ENCODE measurements at places on chromosomes 3 and 15.

DNA sequence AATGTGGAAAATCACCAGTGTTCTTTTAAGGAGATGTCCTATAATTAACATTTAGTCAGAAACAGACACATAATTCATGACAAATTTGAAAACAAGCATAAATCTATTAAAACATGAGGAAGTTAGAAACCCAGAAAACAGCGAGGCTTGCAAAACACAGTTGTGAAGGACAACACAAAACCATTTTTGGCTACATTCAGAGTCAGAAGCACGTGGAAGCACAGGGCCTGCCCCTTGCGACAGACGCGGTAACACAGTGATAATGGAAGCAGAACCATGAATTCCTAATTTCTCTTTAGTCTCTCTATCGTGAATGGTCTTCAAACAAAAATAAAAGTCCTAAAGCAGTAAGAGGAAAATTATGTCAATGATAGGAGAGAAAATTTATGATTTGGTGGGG, 12.2 kb downstream of the NCEH1 start:
- no peak for DNase-seq

DNA sequence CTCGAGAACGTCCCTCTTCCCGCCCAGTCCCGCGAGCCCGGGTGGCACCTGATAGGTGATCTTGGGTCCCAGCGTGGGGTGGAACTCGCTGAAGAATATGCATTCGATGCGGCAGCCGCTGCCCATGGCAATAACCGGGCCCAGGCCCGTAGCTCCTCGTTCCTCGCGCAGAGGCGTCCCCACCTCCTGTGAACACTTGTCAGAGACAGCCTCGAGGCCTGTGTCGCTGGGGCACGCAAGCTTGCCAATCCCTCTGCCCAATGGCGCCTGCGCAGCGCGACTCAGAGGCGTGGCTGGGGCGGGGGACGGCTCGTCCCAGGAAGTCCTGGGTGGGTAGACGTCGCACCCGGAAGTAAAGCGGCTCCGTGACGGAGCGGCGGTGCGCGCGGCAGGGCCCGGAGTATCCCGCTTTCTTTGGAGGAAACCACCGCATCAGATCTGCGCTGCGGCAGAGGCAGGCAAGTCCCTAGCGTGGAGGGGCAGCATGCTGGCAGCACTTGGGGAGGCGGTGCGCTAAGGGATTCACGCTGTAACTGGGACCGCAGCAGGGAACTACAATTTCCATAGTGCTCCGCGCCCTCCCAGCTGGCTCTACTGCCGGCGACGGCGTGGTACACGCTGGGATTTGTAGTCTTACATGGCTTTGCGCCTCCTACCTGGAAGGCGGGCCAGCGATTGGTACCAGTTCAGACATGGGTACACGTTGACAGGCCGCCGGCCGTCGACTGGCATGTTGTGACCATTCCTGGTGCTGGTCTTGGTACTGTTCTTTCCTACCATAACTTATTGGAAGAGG, at the start of the genes CYB561D2 and NPRL2:
Gene CYB561D2, plus strand, starts transcription at position 336 of the 796 bp plus-strand sequence. CDS start 572 bp downstream, outside the sequence.
Gene NPRL2, minus strand, starts transcription at position 249 of the 796 bp plus-strand sequence. Its CDS starts 123 bp downstream, at position 126.
- peak; percentile 76 for DNase-seq

- DNase-seq = no peak
Observed at GRCh38 chr3:194137506-194138474, 1.8 kb downstream of the HES1 start.

GRCh38 chr3:8500319-8500988, 1.2 kb upstream of the LMCD1 start:
- DNase-seq = no peak

GRCh38 chr3:131277836-131278497, 103.6 kb upstream of the NUDT16 start:
- DNase-seq = peak; percentile 4

DNA sequence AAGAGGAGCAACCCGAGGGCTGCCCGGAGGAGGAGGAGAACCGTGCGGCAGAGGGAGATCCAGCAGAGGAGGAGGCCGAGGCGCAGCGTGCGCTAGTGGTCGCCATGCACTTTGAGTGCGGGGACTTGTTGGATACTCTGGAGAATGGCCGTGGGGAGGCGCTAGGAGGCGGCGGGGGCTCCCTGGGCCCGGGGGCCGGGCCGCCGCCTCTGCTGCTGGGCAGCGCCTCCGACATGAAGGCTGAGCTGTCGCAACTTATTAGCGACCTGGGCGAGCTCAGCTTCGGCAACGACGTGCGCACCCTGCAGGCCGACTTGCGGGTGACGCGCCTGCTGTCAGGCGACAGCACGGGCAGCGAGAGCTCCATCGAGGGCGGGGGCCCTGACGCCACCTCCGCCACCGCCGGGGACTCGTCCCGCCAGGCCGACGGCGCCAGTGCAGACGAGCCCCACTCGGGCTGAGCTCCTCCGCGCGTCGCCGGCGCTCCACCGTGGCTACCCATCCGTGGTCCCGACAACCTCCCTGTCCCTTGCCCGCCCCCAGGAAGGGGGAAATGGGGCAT, 2.0 kb downstream of the FAM43A start:
- no peak for DNase-seq

- no peak for DNase-seq
Observed at GRCh38 chr15:46815765-46816164, 901.5 kb upstream of the SEMA6D start.

- no peak for DNase-seq
Observed at GRCh38 chr3:41431386-41431785, 232.1 kb downstream of the CTNNB1 start.

DNA sequence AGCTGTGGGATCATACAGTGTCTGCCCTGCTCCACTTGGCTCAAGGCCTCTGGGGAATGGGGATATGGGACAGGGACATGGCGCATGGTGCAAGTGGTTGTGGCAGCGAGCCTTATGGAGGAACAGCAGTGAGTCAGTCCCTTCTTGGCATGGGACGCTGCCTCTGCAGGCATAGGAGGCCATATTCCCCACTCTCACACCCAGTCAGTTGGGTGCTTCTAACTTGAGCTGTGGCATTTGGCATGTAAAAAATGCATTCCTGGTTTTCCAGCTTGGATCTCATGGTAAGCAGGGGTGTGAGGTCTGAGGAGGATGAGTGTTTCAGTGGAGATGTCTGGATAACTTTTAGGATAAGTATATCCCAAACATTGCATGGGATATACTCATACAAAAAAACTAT, 31.6 kb upstream of the UBE2Q2 start:
- no peak for DNase-seq

DNA sequence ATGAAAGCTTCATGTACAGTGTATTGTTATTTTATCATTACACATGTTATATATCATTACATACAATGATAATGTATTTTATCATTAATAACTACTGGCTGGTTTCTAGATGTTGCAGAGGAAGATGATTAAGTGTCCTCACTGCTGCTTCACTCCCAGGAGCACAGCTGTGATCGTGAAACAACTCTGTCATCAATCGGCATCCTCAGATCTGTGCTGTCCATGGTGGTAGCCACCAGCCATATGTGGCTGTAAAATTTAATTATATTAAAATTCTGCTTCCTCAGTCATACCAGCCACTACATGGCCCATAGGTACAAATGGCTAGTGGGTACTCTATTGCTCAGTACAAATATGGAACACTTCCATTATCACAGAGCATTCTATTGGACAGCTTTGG, 379.4 kb upstream of the CFAP20DC start:
- no peak for DNase-seq

- DNase-seq = no peak
Observed at GRCh38 chr3:189950258-189950657, 170.4 kb downstream of the P3H2 start.

GRCh38 chr3:142433110-142433509, 14.7 kb downstream of the XRN1 start:
- no peak for DNase-seq

- no peak for DNase-seq
Observed at GRCh38 chr15:70415398-70415797, 317.7 kb upstream of the TLE3 start.

DNA sequence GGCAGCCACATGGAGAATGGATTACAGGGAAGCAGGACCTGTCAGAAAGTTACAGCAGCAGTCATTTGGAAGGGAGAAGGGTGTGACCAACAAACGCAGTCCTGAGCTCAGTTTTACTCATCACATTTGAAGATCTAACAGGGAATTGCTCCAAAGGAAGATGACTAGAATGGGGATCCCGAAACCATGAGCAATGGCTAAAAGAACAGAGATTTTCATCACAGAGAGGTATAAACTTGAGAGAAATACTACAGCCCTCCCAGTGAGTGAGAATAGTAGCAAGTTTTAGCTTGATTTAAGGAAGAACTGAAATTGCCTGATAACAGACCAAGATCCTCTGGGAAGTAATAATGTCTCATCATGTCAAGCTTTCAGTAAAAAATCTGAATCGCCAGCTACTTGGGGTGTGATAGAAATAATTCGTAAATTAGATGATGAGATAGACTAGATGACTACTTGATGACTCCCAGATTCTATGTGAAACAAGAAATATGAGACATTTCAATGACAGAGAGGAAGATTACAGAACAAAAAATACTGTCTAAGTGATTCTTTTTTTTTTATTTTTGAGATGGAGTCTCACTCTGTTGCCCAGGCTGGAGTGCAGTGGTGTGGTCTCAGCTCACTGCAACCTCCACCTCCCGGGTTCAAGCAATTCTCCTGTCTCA, 16.9 kb downstream of the CD47 start:
- DNase-seq = no peak

GRCh38 chr3:193391902-193392301, 13.3 kb upstream of the ATP13A5 start:
- no peak for DNase-seq

GRCh38 chr15:36363335-36363734, 216.1 kb upstream of the CDIN1 start:
- peak; percentile 78 for DNase-seq

DNA sequence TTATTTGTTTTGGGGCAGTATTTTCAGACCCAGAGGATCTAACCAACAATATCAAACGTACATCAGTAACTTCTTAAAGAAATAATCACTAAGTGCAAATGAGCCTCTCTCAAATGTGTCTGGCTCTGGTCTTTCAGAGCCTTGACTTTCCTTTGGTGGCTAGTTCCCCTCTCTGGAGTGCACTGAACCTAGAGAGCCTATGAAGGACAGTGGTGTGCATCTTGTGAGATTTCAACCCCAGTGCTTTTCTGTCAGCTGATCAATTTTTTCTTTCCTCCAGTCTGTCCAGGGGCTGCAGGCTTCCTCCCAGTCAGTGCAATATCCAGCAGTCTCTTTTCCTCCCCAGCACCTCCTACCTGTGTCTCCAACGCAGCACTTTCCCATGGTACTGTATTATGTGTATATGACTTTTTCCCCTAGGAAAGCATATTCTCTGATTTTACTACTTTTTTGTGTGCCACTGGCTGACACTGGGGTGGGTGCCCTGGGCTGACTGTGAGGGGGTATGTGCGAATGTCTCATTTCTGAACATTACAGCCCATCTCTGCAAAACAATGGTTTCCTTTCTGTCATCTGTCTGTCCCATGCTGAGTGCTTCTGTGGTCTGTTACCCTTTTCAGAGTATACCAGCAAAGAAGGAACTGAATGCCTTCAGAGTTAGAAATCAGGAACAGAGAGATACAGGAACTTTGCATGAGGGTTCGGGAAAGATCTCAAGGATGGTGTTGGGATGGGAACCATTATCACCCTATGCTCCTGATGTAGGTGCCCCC, 98.8 kb downstream of the ARPP21 start:
- no peak for DNase-seq

- no peak for DNase-seq
Observed at GRCh38 chr3:171173736-171174135, 147.2 kb upstream of the SLC2A2 start.

GRCh38 chr3:194293546-194294198, 57.5 kb downstream of the CPN2 start:
- DNase-seq = no peak

DNA sequence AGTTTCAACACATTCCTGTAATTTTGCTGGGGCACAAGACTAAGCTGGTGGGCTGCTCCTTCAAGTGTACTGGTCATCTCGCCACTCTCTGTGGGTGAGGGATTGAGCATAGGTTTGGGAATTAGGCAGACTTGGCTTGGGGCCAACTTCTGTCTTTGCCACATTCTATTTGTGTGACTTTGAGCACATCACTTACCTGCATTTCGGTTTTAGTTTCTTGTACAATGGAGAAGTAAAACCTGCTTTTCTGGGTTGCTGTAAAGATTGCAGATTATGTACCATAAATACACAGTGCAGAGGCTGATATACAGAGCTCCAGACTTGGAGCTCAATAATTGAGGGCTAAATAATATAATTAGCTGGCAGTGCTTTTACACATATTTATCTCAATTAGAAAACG, 162.1 kb downstream of the C3orf38 start:
- DNase-seq = no peak

DNA sequence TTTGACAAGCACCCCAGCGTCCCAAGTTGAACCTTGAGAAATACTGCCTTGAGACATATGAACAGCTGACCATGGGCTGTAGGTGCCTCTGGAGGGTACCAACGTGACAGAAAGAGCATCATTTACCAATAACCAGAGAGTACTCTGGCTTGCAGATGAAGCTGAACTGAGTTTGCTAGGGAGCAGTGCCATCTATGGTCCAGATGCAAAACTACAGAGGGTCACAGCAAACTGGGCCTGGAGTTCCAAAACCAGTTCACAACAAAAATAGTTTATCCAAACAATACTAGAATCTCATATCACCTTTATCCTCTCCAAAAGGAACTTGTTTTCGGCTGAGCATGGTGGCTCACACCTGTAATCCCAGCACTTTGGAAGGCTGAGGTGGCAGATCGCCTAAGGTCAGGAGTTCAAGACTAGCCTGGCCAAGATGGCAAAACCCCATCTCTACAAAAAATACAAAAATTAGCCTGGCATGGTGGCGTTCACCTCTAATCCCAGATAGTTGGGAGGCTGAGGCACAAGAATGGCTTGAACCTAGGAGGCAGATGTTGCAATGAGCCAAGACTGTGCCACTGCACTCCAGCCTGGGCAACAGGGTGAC, 69.3 kb downstream of the CHAC1 start:
- DNase-seq = peak; percentile 34

GRCh38 chr15:27535445-27536129, 563.5 kb downstream of the OCA2 start:
- DNase-seq = no peak

- no peak for DNase-seq
Observed at GRCh38 chr3:128492671-128493569, at the start of gene GATA2. Gene GATA2, minus strand, starts transcription at chr3:128493201. Its CDS starts 6,170 bp downstream, at chr3:128487031.

- DNase-seq = no peak
Observed at GRCh38 chr15:29123991-29124390, 145.6 kb downstream of the NSMCE3 start.

DNA sequence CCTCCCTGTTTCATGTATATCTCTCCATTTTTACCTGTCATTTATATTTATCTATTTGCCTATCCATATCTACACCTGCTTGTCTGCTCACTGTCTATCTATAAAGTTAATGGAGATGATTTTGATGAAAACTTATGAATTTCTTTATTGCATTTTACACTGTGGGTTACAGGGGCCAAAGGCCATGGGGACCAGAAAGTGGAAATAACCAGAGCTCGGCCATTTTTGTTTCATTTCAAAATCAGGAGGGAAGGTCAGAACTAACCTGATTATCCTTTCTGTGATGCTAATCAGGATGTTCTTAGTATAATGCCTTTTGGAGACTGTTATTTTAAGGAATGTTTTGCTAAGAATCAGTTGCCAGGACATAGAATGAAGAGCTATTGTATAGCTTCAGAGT, 147.2 kb downstream of the LPP start:
- no peak for DNase-seq

Measured in fibroblast of skin of left quadriceps (primary cell).